ENCODE measurements at places on chromosomes 3 and 15.

GRCh38 chr3:29764603-29765254, 483.9 kb downstream of the RBMS3 start:
- no peak for DNase-seq

GRCh38 chr3:143502081-143502480, 346.2 kb downstream of the SLC9A9 start:
- DNase-seq: no peak

DNA sequence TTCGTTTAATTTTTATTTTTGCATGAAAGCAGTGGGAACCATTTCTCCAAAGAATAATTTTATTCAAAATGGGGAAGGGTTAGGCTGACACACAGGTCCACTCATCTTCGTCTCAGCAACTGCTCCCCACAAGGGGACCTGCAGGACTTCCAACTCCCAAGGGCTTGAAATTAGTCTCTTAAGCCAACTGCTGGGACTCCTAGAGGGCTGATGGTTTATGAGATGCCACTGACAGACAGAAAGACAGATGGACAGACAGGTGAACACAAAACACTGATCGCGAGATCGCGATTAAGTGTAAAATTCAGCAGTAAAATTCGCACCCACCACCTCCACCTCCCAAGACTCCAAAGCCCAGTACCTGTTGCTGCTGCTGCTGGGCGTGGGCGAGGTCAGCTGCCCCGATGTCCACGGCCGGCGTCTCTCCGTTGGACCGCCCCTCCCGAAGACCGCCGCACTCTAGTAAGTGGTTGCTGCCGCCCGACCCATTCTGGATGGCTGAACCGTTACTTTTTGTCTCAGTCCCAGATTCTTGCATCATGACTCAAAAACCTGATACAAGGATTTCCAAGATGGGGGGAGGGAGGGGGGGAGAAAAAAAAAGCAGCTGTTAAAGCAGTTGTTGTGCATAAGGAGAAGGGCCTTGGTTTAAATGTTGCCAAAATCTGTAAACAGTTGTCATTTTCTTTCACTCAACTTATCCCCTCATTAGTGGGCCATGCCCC, 385.5 kb downstream of the FOXP1 start:
- no peak for DNase-seq

GRCh38 chr3:49883998-49884397, 14.3 kb upstream of the CAMKV start:
- no peak for DNase-seq

DNA sequence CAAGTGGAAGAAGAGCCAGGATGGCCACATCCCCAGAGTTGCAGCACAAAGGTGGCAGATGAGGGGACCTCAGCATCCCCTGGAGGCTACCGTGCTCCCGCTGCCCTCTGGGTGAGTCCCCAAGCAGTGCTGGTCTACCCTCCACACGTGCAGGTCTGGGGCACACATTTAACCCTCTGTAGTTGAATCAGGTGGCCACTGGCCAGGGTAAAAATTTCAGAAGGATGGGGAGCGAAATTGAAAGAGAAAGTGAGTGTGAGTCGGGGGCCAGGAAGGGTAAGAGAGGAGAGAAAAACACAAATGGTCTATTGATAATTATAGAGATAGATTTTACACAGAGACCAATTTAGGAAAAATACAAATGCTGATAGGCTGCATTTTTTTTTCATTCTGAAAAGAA, 139.5 kb upstream of the EIF1B start:
- no peak for DNase-seq

- DNase-seq: no peak
These were observed 5.5 kb downstream of the TM2D3 start for GRCh38 chr15:101646672-101647071.

DNA sequence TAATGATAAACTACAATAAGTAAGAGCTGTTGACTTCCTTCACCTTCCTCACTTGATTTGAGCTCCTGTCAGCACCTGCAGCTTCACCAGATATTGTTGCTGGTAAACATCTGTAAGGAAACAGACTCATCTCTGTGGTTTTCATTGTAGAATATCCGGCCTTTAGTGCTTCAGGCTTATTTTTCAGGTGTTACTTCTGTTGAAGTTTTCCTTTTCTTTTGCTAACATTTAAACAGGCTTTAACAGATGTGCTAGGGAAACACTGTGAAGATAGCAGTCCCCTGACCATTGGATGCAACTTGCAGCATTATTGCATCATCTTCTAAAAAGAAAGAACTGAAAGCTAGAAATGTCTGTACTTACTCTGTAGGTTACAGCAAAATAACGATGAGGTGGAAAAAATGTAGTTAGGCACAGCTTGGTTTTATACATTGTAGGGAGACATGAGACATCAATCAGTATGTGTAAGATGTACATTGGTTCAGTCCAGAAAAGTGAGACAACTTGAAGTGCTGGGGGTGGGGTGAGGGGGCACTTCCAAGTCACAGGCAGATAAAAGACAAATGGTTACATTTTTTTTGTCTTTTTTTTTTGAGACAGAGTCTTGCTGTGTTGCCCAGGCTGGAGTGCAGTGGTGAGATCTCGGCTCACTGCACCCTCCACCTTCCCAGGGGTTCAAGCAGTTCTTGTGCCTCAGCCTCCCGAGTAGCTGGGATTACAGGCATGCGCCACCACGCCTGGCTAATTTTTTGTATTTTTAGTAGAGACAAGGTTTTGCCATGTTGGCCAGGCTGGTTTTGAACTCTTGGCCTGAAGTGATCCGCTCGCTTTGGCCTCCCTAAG, 10.2 kb downstream of the EDEM1 start:
- DNase-seq: no peak

DNA sequence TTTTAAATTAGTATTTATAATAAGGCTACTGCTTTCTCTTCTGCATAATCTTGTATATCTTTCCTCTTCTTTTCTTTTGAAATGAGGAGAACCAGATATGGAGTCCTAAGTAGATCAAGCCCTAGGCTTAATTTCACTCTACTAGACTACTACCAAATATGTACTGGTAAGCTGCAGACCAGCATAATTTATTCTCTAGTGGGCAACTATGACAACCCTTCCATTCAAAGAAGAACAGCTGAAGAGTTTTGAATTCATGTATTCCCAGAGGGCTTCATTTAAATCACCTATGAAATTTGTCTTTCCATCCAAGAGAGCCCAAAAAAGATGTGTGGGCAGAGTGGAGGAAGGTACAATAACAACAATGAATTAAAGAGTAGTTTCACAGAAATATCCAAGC, 10.0 kb downstream of the RAD18 start:
- DNase-seq: no peak

DNA sequence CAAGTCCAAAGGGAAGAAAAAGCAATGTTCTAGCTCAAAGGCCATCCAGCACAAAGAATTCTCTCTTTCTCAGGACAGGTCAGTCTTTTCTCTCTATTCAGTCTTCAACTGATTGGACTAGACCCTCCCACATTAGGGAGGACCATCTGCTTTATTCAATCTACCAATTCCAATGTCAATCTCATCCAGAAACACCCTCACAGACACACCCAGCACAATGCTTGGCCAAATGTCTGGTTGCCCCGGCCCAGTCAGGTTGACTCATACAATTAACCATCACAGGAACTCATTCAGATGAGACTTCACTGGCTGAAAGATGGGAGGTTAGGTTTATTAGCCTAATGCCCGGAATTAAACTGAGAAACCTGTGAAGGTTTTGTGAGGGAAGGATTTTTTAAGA, 32.4 kb downstream of the ACAN start:
- DNase-seq: no peak

GRCh38 chr3:138681463-138682220, 73.1 kb downstream of the FAIM start:
- DNase-seq: no peak

DNA sequence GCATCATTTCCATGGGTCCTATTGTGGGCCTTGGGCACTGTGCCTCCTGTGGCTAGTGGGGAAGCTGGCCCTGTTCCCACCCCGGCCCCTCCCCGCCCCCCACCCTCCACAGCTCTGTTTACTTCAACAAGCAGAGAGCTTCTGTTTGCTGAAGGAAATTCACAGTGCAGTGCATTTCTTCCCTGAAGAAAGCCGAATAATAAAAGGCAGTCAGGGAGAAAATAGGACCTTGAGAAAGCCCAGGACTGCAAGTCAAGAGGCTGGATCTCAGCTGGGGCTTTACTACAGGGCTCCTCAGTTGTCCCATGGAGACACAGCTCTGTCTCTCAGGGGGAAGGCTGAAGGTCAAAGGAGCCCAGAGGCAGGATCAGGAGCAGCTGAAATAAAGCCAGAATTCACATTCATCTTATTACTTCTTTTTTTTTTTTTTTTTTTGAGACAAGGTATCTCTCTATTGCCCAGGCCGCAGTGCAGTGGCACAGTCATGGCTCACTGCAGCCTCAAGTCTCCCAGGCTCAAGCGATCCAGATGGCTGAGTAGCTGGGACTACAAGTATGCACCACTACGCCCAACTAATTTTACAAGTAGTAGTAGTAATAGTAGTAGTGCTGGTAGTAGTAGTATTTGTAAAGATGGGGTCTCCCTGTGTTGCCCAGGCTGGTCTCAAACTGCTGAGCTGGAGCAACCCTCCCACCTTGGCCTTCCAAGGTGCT, 33.0 kb upstream of the LACTB start:
- no peak for DNase-seq

DNA sequence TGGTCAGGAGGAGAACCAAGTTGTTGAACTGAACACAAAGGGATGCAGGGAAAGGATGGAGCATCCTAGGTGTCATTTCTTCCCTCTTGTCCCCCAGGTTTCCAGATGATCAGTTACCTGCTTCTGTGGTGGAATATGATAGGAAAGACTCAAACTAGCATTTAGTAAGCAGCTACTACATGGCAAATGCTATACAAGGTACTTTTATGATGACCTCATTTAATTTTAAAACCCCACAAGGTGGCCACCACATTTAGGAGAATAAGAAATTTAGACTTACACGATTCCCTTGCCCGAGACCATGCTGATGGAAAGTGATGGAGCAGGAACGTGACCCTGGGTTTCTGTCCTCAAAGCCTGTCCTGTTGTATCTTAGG, 40.9 kb downstream of the CCR4 start:
- DNase-seq: no peak

- DNase-seq: no peak
These were observed 207.4 kb downstream of the FMN1 start for GRCh38 chr15:32987067-32987466.

Measured in stimulated activated CD8-positive, alpha-beta memory T cell treated with anti-CD3 and anti-CD28 coated beads, Interleukin-7, amount 100 ng/mL, for 24 hours (primary cell).